NCI-H1417 (cell line): ENCODE measurements at places on chromosomes 2 and 18.
A peak's percentile ranks its signal among the peaks of the same experiment; 100 is the strongest.

GRCh38 chr2:50143822-50144575 lies 887.9 kb downstream of the NRXN1 start:
- DNase-seq, result peak; percentile 79

- no peak for DNase-seq
These were observed 823.1 kb downstream of the EPHA4 start for GRCh38 chr2:220748875-220749479.

- DNase-seq, result no peak
These were observed 49.1 kb downstream of the LRPPRC start for GRCh38 chr2:43946685-43947084.

GRCh38 chr18:73663581-73663980 lies 484.1 kb downstream of the FBXO15 start:
- DNase-seq, result no peak

GRCh38 chr2:11278219-11278618 lies 66.2 kb downstream of the ROCK2 start:
- no peak for DNase-seq

GRCh38 chr2:218517434-218518206 lies 50.5 kb downstream of the USP37 start:
- DNase-seq, result no peak

- peak; percentile 47 for DNase-seq
These were observed 8.2 kb downstream of the NFATC1 start for GRCh38 chr18:79403723-79404566.

DNA sequence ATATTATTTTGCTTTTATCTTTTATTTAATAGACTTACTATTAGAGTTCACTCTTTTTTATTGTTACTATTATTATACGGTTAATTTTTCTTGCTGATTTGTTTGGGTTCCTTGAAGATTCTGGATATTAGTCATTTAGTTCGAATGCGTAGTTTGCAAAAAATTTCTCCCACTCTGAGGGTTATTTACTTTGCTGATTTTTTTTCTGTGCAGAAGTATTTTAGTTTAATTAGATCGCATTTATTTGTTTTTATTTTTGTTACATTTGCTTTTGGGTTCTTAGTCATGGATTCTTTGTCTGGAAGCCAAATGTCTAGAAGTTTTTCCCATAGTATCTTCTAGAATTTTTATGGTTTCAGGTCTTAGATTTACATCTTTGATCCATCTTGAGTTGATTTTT lies 585.2 kb downstream of the CPS1 start:
- DNase-seq, result no peak

DNA sequence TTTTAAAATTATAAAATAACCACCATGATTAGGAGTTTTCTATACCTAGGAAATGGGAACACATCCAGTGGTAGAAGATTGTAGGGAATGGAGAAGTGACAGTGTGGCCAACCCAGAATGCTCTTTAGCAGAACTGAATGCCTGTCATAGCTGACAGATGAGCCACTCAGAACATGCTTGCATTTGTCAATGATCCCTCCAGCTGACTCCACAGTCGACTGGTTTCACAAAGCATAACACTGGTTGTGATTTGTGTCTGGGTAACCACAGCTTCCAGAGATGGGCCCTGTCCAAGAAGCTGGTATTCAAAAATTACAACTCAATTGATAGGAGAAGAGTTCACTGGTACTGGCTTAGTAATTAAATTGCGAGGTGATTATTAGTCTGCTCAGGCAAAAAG lies 9.0 kb upstream of the CTIF start:
- DNase-seq, result peak; percentile 48
